ENCODE measurements at places on chromosomes 6 and 20.

DNA sequence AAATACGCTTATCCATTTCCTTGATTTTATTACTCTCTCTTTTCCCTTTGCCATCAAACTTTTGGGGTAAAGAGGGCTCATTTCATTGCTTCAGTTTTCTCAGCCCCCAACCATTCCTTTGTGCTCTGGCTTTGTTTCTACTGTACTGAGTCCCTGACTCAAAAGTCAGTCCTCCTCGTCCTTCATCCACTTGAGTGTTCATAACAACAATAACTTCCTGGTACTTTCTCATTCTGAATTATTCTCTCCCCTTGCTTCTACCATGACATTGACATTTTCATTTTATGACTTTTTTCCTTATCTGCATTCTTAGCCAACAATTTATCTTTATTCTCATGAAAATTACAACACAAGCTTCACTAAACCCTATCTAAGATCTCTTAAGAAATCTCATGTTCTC, 911 bp downstream of the ENPP3 start:
- no peak for DNase-seq

DNA sequence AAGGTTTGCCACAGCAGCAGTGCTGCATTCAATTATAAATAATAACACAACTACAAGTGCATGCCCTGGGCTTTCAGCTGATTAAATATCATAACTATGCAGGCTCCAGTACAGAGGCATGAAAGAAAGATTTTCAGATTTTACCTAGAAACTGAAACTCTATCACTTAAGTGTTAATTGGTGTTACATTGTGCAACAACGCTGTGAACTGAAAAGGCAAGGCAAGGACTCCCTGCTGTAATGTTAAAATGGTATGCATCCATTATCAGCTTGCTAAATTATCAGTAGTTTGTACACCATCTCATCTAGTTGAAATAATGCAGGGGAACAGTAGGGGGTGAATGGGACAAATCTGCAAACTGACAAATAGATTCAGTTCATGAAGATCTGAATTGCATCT, 976.7 kb upstream of the MANEA start:
- DNase-seq = no peak

- no peak for DNase-seq
These were observed 16.3 kb downstream of the ZNF133 start for GRCh38 chr20:18304618-18305017.

GRCh38 chr6:111664565-111665030, 58.9 kb upstream of the TRAF3IP2 start:
- no peak for DNase-seq

- DNase-seq = no peak
These were observed 407 bp upstream of the KIF6 start for GRCh38 chr6:39725632-39725997.

GRCh38 chr6:111788379-111789276, 84.6 kb downstream of the FYN start:
- no peak for DNase-seq

DNA sequence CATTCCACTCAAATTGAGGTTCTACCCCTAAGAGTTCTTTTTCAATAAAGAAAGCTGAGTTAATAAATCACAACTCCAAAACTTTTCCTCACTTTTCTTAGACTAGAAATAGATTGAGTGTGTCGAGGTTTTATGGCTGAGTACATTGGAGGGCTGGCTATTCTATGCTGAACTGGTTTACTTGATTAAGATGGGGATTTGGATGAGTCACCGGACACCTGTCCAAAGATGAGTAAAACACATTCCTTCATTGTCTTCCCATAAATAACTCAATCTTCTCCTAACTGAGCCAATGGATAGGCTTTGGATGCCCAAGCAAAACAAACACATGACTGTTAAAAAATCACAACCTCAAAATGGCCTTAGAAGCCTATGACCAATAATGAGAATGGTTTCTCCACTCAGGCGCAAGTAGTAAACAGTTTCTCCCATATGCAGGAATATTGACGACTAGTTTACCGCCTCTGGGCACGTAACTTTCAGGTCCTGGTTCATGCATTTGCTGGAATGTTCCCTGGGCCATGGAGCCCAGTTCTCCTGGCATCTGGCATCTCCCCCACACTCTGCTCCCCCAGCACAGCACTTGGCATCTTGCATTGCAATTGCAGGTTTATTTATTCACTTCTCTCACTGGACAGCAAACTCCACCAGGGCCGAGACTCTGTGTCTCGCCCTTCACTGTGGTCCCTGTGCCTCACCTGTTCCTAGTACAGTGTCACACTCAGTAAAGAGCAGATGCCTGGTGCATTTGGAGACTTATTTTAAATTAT, 43.9 kb downstream of the BCAS1 start:
- DNase-seq = peak; percentile 57

DNA sequence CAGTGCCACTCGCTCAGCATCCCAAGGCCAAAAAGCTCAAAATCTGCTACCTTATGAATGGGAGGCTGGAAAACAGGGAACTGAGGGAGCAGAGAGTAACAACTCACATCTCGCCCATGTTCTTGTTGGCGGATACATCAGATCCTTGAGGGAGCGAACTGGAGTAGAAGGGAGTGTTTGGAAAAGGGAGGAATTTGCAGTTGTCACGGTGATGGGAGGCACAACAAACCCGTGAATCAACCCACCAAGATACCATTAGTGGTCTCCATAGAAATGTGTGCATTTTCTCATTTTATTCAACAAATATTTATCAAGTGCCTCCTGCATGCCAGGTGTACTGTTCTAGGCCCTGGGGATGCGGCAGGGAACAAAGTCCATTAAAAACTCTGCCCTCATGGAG, 212.1 kb downstream of the EYA2 start:
- DNase-seq = no peak

DNA sequence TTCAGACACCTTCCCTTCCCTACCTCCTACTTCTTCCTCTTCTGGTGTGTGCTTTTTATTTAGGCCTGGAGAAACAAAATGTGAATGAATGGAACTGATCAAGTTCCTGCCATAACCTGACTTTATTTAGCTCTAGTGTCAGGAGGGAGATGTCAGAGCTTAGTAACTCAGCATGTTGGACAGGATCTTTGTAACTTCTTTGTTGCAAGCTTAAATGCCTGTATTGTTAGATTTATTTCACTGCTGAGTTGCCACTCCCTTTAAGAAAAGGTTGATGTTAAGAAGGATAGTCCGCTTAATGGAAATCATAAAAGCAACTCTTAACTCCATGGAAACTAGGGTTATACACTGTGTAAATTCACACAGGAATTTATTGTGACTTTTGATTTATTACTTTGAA, 2.2 kb downstream of the FAM120B start:
- no peak for DNase-seq

GRCh38 chr6:69926745-69927144, 60.4 kb downstream of the COL19A1 start:
- DNase-seq = no peak

DNA sequence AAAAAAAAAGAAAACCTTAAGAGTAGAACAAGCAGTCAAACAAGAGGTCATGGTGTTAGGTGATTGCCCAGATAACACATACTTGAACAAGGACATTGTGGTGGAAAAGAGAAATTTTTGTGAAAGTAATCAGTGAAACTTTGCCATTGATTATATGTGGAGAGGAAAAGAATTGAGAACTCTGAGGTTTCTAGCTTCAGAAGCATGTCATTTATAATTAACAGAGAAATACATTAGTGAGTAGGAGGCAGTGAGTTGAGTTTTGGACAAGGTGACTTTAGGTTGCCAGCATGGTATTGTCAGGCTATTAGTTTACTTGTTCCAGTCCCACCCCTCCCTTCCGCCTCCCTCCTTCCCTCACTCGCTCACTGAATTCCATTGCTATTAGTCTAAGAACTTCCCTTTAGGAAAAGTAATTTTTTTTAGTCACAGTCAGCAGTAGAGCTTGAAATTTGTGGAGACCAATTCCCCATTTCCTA, 17.2 kb downstream of the TAB2 start:
- DNase-seq = peak; percentile 48

- DNase-seq = no peak
These were observed 17.3 kb downstream of the SNX5 start for GRCh38 chr20:17951323-17951722.

DNA sequence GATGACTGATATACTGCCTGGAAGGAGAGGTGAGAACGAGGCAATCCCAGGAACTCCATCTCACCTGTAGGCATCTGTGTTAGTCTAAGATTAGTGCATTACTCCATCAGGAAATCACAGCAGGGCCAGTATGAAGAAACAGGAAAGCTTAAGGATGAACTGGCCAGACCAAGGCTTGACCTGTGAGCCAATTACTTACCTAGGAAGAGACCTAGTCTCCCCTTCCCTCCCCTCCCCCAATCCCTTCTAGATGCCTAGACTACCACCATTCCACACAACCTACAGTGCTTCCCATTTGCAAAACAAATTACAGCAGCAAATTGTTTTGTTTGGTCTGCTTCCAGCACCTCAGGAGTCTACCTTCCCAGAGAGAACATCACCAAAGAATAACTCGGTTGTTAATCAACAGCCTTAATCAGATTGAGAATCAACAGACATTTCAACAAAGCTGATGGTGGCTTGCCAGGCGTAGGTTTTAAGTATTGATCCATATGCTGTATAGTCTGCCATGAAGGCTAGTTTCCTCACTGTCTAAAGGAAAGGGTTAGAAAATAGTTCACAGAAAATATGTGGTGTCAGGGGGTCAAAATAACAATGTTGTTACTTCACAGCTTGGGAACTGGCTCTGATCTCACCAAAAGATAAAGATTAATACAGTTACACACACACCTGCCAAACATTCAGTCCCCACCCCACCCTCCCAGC, 10.1 kb downstream of the PKHD1 start:
- DNase-seq = no peak

DNA sequence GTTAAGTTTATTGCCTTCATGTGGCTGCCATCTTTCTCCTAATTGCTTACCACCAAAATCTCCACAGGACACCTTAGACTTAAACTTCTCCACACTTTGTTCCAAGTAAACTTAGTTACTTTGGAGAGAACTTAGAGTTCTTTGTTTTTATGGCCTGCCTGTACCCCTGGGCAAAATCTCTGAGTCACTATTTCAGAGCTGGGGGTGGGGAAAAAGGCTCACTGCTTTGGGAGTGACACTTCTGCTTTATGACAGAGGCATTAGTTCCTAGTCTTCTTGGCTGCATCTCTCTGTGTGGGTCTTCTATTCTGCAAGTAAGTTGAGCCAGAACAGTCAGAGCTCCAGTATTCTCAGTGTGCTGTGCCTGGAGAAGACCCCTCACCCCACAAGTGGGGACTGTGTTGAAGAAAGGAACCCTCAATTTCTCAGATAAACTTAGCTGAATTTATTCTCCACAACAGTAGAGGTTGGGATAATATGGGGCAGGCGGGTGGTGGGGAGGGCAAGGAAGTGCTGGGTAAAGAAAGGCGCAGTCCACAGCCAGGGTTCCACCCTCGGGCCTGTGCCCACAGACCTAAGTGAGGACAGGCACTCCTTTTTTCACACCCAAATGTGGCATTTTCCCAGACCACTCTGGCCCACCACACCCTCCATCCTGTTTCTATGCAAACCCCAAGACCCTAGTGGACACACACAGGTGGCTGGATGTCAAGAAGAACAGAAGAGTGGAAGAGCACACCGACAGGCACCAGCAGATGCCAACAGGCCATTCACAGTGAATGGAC, 636.6 kb upstream of the MAN1A1 start:
- DNase-seq = no peak

GRCh38 chr20:63594043-63594561, 20.1 kb upstream of the HELZ2 start:
- DNase-seq = no peak

GRCh38 chr6:144216668-144217218, 66.4 kb downstream of the STX11 start:
- DNase-seq = peak; percentile 74
